ENCODE measurements at places on chromosomes 3 and 15. TPM values are rescaled to one million over a fixed set of nuclear protein-coding genes. Genes with fewer than 3 reads are reported as not detected.

GRCh38 chr3:124517306-124517705 is 212.9 kb upstream of the UMPS start:
- DNase-seq, result no peak

- no peak for DNase-seq
These were observed 115.2 kb upstream of the TSC22D2 start for GRCh38 chr3:150292891-150293290.

DNA sequence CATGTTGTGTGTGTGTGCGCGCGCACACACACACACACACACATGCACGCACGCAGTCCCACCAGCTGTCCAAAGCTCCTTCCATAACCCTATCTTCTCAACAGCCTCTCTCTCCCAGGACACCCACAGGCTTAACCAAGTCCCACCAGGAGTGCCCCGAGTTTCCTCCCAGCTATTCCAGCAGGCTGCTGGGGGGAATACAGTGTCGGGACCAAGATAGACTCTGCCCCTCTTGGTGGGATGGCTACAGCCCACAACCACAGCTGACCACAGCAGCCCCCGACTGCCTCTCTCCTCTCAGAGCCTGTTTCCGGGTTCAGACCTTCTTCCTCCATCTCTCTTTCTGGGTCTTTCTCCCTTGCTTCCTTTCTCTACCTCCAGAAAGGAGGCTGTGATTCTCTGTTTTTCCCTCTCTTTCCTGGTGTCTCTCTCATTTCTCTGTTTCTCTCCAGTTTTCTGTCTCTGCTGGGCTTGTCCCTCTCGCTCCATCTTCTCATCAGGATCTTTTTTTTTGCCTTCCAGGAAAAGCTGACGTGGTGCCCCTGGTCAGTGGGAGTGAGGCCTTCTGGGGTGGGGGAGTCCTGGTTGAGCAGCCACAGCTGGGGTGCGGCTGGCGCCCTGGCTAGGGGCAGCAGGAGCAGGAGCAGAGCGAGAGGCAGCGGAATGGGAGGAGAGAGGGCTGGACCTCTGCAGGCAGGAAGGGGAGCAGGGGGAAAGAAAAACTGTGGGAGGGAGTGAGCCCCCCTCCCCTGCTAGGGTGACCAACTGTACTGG is 3.3 kb upstream of the ISLR start:
- no peak for DNase-seq

GRCh38 chr3:42735019-42735418 is 32.4 kb upstream of the HHATL start:
- DNase-seq, result no peak

DNA sequence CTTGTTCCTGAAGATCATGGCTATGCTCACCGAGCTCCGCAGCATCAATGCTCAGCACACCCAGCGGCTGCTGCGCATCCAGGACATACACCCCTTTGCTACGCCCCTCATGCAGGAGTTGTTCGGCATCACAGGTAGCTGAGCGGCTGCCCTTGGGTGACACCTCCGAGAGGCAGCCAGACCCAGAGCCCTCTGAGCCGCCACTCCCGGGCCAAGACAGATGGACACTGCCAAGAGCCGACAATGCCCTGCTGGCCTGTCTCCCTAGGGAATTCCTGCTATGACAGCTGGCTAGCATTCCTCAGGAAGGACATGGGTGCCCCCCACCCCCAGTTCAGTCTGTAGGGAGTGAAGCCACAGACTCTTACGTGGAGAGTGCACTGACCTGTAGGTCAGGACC is 35.2 kb downstream of the NR1I2 start:
- no peak for DNase-seq

- DNase-seq, result peak; percentile 25
These were observed 43.1 kb downstream of the SCAP start for GRCh38 chr3:47432673-47433072.

DNA sequence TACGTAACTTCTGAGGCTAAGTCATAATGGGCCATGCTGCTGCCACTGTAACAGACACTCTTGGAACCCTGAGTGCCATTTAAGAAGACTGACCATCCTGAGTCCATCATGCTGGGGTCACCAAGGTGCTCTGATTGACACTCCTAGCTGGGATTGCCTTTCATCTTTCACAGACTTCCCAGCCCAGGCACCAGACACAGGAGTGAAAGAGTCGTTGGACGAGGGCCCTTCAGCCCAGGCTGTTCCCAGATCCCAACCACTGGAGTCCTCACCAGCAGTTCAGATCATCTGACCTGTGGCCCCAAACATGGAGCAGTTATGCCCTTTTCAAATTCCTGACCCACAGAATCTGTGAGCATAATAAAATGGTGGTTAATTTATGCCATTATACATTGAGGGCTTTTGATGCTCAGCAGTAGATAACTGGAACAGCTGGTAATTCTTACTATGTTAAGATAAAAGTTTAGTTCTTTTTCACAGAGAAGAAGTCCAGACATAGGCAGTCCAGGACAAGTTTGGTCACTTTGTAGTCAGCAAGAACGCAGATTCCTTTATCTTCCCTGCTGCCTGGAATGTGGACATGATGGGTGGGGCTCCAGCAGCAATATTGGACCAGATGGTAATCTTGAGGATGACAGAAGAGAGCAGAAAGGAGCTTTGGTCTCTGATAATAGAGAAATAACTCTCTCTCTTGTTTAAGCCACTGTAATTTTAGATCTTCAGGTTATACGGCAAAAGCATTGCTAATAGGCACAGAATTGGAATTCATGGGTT is 7.3 kb upstream of the EHD4 start:
- DNase-seq, result no peak

DNA sequence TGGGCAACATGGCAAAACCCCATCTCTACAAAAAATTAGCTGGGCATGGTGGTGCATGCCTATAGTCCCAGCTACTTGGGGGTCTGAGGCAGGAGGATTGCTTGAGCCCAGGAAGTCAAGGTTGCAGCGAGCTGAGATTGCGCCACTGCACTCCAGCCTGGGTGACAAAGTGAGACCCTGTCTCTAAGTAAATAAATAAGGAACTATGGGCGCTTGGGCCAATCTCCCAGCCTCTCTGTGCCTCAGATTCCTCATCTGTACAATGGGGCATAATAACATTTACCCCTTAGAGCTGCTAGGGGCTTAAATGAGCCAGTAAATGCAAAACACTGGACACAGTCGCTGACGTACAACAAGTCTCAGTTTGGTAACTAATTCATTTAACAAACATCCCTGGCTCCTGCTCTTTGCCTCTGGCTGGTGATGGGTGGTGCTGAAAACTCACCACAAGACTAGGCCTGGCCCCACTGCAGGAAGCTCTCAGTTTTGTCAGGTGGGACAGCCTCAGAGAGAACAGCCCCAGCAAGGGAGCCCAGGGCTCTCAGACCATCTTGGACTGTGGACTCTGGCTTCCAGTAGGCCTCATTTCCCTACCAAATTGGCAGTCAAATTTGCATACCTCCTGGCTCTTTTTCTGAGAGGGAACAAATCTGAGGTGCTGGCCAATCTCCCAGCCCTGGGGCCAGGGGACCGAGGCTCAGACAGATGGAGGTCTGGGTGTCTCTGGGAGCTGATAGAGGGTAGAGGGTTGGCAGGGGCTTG is 6.4 kb upstream of the TBC1D2B start:
- no peak for DNase-seq

DNA sequence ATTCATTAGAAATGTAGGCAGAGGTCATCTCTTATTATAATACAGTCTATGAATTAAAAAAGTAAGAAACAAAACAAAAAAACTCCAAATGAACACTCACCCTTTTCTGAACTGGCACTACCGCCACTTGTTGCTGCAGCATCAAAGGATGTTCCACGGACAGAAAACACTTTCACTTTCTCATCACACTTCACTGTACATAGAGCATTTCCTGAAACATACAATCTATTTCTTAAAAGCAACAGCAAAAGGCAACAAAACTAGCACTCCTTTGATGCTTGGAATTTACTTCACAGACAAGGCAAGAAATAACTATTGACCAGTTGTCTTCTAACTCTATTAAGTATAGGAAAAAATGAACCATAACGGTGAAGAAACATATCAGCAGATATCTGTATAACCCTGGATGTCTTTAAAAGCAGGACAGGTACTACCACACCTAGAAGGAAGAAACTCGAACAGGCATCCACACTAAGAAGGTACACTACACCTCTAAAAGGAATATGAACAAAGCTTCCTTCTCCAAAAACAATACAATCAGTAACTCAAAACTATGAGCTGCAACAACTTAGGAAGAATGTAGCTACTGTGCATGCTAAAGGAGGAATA is 24.9 kb downstream of the ETFA start:
- no peak for DNase-seq

DNA sequence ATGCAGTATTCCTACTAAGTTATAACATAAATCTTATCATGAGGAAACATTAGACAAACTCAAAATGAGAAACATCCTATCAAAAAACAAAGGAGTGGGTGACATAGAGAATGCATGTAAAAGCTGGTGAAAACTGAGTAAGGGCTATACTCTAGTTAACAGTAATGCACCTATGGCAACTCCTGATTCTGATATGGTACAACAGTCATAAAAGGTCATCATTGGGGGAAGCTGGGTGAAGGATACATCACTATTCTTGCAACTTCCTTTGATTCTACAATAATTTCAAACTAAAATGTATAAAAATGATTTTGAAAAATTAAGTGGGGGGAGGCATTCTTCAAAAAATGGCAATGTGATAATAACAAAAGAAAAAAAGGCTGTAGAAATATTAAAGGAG is 6.8 kb downstream of the PIK3R4 start:
- DNase-seq, result no peak

GRCh38 chr15:33660151-33660550 is 308.1 kb upstream of the CHRM5 start:
- no peak for DNase-seq

DNA sequence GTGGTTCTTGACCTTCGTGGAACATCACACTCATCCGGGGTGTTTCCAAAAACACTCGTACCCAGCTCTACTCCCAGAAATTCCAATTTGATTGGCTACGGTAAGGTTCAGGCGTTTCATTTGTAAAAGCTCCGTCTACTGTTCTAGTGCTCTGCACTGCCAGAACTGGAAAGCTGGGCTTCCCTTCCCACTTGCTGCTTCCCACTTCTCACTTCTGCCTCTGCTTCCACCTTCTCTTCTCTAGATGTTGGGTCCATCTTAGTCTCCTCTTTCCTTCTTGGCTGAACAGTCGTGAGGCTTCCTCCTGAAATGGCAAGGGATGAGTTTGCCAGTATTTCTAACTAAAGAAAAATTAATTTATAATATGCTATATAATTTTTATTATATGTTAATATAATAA is 29.8 kb upstream of the RHCG start:
- no peak for DNase-seq

DNA sequence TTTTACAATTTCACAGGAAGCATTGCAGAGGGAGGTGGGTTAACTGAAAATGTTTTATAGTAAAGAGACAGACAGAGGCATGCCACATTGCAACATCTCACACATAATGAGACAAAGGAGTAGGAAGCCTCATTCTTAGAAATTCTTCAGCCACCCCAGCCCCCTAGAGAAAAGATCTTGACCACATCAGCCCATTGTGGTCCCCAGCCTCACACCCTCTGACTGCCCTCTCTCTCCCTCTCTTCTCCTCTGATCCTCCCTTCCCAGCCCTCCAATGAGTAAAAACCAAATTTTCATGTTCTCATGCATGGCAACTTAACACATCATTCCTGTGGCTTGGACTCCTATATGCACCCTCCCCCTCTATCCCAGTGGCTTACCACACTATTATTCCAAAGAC is 174.1 kb downstream of the UACA start:
- no peak for DNase-seq

- DNase-seq, result no peak
These were observed 36.0 kb downstream of the BTLA start for GRCh38 chr3:112463250-112463649.

DNA sequence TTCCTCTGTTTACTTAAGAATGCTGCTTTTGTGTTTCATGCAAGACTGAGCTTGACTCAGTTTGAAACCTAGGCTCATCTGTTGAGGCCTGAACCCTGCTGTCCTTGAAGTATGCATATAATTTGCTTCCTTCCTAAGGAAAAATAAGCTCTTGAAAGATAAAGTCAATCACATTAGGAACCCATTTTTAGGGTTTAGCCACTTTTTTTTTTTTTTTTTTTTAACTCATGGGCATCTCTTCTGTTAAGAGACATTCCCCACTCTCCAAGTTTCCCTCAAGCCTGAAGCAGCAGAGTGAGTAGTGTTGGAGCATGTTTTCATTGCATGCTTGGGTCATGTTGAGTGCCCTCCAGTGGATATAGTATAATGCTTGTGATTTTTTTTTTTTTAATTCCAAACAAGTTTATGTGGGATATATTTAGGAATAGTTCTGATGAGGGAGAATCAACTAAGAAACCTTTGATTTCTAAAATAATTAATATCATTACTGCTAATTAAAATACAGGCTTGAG is 3.6 kb downstream of the CTNNB1 start:
- DNase-seq, result no peak

GRCh38 chr3:190455828-190456227 is 6.1 kb upstream of the TMEM207 start:
- DNase-seq, result no peak

DNA sequence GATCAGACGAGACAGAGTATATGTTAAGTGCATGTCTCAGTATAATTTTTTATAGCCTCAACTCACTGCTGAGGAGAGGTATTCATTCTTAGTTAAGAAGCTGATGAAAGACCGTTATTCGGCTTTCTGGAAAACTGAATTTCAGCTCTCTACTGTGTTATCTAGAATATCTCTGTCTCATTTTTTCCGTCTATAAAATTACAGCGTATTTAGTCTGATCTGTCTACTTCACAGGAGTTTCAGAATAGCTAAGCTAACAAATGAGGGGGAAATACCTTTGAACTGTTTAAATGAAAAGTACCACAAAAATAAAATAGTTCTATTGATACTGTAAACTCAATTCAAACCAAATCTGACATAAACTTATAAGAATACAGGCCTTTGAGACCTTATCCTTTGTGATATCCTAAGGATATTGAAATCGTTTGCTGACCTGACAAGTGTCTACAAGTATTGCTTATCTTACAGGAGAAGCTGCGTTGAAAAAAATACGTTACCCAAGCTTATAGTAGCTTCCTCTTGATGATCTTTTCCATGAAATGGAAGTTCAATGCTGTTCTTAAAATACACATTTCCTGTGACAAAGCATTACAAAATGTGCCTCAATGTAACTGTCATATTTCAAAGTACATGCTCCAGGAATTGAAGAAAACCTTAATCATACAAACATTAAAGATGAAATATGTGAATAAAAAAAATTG is 104.6 kb downstream of the IL1RAP start:
- DNase-seq, result no peak

- DNase-seq, result no peak
These were observed 975 bp upstream of the FOXP1 start for GRCh38 chr3:71584394-71585011.

The CAPN7 gene
- 38.6 TPM for total RNA-seq

The CRYBG3 gene
- total RNA-seq, result 13.2 TPM

The PIGZ gene
- 0.96 TPM for total RNA-seq

The DZIP1L gene
- total RNA-seq, result 23.1 TPM

The ATG3 gene
- 73.3 TPM for total RNA-seq

The LTF gene
- total RNA-seq, result 1.4 TPM

The TMIE gene
- 8.5 TPM for total RNA-seq

The FGF7 gene
- 31.4 TPM for total RNA-seq

Measured in ascending aorta (tissue), 2 donors.